ENCODE measurements at places on chromosomes 13 and 19. TPM values are rescaled to one million over a fixed set of nuclear protein-coding genes. Genes with fewer than 3 reads are reported as not detected.

Gene ARRDC2
- 9.8 TPM for total RNA-seq

Gene ZMYM5
- total RNA-seq, result 5.2 TPM

Gene BLOC1S3
- total RNA-seq, result 4.3 TPM

Gene OVOL3
- not detected for total RNA-seq

Gene ZNF234
- 3.9 TPM for total RNA-seq

Gene FBN3
- 0.20 TPM for total RNA-seq

Gene ZNF723
- not detected for total RNA-seq

- no peak for DNase-seq
Observed at GRCh38 chr13:112509190-112509589, 78.8 kb downstream of the TUBGCP3 start.

DNA sequence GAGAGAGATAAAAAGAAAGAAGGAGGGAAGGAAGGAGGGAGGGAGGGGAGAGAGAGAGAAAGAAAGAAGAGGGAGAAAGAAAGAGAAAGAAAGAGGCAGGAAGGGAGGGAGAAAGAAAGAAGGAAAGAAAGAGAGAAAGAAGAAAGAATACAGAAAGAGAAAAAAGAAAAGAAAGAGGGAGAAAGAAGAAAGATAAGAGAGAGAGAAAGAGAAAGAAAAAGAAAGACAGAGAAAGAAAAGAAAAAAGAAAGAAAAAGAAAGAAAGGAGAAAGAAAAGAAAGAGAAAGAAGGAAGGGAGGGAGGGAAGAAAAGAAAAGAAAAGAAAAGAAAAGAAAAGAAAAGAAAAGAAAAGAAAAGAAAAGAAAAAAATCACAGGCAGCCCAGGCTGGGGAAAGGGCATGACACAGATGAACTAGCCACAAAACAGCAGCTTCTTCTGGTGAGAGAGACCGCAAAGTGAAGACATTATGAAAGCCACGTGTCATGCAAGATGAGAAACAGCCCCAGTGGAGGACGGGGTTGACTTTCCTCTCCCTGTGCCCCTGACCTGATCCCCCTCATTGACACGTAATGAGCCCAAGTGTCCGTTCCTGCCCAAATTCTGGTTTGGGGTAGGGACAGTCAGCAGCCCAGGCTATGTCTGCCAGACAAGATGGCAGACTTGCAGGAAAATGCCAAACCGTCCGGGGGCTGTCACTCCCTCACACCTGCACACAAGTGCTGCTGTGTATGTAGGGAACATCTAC, 102.1 kb downstream of the INSR start:
- no peak for DNase-seq

DNA sequence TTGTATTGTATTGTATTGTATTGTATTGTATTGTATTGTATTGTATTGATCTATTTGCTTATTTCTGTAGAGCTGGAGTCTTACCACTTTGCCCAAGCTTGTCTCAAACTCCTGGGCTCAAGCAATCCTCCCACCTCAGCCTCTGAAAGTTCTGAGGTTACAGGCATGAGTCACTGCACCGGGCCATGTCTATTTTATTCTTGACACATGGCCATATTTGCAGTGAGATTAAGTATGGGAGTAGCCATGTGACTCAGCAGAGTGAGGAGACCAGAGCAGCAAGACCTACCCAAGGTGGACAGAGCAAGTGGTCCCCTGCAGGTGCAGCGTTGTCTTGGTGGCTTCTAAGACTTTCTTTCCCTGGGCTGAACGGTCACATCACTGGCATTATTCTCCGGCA, 49.1 kb upstream of the UBAC2 start:
- no peak for DNase-seq

- peak; percentile 76 for DNase-seq
Observed at GRCh38 chr19:46602392-46603194, 1.5 kb downstream of the CALM3 start.

DNA sequence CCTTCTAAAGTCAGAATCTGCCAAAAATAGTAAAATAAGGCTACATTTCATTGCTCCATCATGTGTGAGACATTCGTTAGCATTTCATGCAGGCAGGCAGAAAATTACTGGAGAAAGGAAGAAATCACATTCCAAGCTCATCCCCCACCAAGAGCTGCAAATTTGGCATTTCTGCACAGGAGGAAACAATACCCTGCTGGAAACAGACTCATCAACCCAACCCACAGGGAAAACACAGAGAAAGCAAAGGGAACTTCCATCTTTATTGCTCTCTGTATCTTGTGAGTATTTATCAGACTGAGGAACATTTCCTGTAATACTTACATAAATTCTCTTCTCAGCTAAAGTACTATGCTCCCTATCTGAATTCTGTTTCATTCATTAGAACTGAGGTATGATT, 95.7 kb downstream of the KCTD12 start:
- DNase-seq, result no peak

- no peak for DNase-seq
Observed at GRCh38 chr19:40923934-40924391, 41.9 kb upstream of the CYP2A7 start.

GRCh38 chr19:45526143-45526542, 18.9 kb downstream of the VASP start:
- DNase-seq, result peak; percentile 66

DNA sequence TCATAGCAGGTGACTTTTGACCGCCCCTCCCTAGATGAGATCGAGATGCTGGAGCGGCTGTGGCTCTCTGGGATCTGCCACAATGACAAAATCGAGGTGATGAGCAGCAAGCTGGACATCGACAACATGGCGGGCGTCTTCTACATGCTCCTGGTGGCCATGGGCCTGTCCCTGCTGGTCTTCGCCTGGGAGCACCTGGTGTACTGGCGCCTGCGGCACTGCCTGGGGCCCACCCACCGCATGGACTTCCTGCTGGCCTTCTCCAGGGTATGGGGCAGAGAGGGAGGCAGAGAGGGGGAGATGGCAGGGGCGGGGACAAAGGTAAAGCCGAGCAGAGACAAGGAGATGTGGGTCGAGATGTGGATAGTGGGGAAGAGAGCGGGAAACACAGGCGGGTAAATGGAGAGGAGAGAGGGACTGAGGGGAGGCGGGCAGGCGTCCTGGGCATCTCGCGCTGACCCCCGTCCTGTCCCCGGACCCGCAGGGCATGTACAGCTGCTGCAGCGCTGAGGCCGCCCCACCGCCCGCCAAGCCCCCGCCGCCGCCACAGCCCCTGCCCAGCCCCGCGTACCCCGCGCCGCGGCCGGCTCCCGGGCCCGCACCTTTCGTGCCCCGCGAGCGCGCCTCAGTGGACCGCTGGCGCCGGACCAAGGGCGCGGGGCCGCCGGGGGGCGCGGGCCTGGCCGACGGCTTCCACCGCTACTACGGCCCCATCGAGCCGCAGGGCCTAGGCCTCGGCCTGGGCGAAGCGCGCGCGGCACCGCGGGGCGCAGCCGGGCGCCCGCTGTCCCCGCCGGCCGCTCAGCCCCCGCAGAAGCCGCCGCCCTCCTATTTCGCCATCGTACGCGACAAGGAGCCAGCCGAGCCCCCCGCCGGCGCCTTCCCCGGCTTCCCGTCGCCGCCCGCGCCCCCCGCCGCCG, 3.4 kb upstream of the GRWD1 start:
- DNase-seq, result no peak

GRCh38 chr13:52896827-52897659, 48.6 kb upstream of the PCDH8 start:
- no peak for DNase-seq

GRCh38 chr13:53151336-53152056, 122.9 kb downstream of the OLFM4 start:
- DNase-seq, result peak; percentile 35

DNA sequence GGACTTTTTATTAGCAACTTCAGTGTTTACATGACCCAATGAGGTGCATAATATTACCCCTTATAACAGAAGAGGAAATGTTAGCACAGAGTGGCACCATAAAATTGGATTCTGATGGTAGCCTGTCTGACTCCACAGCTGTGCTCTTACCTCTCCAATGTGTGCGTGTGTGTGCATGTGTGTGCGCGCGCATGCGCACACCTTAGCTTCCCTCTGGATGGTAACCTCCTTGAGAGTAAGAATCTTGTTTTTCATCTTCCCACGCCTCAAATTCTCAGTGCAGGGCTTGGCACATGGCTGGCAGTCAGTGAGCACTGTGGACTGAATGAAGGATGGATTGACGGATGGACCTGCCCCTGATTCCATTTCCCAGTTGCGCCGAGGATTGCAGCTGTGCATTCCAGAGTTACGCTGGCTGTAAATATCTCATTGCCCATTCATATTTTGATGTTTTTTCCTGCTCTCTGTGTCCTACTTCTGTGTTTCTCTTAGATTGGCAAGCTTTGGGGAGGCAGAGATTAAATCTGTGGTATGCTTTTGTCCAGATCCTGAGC, 99.2 kb upstream of the WASF3 start:
- DNase-seq, result no peak

- no peak for DNase-seq
Observed at GRCh38 chr13:90385781-90386489, 961.6 kb upstream of the MIR17HG start.

DNA sequence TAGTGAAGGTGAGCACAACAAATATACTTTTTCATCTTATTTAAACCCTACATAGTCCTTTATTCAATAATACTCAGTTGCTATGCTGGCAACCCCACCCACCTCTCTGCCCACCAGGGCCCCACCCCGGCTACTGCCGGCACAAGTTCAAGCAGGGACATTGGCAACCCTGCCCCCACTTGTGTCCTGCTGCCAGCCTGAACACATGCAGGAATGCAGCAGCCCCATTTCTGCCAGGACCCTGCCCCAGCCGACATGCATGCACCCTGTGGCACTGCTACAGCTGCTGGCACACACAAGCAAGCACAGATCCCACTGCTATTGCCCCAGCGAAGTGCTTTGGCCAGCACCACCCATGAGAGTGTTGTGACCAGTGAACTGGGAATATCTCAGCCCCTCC, 289.8 kb downstream of the COG6 start:
- no peak for DNase-seq

GRCh38 chr19:32164384-32164992, 180.9 kb upstream of the ZNF507 start:
- DNase-seq, result no peak

DNA sequence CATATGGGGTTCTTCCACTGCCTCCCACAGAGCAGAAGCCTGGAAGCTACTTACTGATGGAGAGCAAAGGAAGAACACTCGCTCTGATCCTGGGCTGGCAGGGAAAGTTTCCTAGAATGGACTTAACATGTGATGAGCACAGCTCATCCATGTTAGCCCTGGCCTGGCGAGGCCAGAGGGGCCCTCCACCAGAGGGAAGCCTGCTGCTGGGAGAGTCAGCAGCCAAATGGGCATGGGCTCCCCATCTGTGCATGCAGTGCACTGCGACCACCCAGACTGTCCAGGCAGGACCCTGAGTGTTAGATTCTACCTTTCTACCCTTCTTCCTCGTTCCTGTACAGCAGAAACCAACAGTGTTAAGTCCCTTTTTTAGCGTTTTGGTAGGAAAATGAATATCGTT, 8.9 kb downstream of the HNRNPUL1 start:
- DNase-seq, result no peak

DNA sequence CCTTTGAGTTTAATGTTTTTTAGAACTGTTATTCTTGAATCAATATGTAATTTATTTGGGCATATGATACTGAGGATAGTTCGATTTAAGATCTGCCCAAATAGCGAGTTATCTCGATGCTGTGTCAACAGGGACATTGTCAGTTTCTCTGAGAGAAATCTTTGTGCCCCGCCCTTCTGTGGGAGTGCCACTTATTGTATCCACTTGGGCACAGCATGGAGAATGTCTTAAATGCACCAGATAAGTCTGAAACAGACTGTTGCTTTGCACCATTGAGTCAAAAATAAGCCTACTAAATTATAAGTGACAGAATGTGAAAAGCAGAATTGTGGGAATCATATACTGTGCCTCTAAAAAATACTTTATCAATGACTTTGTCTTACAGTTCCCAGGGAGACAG, 45.6 kb downstream of the RNASEH2B start:
- no peak for DNase-seq

DNA sequence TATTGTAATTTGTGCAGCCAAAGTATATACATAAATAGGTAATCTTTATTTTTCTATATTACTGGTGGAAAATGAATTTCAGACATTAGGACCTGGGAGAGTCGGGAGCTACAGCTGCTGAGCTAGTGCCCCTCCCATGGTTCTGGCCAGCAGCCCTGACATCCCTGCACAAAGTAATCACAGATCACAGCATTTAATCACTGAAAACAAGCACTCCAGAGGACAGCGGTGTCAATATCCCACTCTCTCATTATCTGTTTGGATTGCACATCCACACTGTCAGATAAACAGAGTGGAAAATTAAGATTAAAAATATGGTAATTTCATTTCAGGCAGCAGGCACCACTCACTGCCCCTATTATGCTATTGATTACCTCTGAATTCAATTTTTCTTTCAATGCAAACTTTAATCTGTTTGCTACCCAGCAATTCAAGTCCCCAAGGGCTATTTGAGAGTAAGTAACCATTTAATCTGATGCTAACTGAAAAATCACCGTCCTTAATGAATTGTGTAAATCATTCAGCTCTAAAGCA, 254.1 kb upstream of the SOX21 start:
- no peak for DNase-seq

DNA sequence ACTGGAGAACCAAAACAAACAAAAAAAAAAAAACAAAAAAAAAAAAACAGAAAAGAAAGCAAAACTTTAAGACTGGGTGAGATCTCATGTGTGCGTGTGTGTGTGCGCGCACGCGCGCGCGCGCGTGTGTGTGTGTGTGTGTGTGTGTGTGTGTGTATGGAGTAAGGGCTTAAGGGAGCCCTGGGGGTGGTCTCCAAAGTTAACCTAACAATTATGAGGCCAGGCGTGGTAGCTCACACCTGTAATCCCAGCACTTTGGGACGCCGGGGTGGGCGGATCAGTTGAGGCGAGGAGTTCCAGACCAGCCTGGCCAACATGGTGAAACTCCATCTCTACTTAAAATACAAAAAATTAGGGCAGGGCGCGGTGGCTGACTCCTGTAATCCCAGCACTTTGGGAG, 46.7 kb downstream of the CYP4F22 start:
- no peak for DNase-seq

DNA sequence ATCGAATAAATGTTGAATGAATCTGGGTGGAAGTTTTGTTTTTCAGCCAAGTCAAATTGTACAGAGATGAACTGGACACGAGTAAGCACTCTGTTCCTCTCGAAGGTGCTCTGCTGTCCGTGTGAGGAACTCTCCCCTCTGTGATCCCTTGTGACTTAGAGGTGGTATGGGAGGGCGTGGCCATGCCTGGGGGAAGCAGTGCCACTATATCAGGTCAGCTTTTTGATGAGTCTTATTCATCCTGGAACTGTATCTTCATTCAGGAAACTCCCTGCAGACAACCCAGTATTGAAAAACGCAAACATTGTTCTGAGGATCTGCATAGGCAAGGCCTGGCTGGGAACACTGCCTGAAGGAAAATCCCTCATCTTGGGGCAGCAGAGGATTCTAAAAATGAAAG, 45.7 kb upstream of the FLT1 start:
- no peak for DNase-seq

DNA sequence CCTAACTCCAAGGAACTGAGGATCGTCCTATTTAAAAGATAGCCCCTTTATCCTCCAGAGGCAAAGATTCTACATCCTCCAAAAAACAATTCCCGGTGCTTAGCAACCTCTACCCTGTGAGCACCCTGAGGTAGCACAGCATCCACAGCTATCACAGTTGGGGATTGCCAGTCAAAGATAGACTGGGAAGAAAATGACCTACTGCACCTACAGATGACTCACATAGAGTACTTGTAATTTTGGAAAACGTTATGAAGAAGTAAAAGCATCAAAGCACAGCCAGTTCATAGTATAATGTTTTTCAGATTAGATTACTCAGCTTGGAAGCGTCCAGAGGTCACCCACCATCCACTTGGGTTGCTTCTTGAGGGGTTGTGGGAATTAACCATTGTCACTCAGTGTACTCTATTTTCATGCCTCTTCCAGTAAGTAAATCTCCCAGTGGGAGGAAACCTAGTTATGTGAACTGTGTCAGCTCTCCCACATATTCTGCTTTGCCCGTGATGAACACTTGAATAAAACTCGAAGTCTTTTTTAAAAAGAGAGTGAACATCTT, 8.9 kb upstream of the FAM124A start:
- no peak for DNase-seq

Data from pancreas (tissue), 10 donors.